CD4-positive, alpha-beta memory T cell (primary cell): ENCODE measurements at places on chromosomes 2 and 18.

DNA sequence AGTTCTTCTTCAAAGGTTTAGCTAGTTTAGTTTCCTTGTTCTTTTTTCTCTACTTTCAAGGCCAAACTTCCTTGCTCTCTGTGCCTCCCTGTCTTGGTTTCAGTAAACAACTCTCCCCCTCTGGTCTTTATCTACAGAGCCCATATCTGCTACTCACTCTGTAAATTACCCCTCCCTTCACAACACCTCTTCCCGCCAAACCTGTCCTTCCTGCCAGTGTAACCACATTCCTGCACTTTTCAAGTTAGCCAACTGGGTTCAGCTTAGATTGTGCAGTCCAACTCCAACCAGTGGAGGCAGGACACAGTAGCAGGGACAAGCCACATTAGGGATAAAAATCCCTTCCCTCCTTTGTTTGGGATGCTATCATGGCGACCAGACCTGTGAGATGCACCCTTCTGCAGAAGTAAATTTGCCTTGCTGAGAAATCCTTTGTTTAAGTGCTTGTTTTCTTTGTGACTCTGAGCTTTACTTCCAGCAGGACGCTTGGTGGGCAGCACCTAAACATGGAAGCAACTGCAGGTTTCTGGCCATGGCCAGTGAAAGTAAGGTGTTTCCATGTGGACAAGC lies 706.0 kb downstream of the KCNJ3 start:
- DNase-seq: no peak

DNA sequence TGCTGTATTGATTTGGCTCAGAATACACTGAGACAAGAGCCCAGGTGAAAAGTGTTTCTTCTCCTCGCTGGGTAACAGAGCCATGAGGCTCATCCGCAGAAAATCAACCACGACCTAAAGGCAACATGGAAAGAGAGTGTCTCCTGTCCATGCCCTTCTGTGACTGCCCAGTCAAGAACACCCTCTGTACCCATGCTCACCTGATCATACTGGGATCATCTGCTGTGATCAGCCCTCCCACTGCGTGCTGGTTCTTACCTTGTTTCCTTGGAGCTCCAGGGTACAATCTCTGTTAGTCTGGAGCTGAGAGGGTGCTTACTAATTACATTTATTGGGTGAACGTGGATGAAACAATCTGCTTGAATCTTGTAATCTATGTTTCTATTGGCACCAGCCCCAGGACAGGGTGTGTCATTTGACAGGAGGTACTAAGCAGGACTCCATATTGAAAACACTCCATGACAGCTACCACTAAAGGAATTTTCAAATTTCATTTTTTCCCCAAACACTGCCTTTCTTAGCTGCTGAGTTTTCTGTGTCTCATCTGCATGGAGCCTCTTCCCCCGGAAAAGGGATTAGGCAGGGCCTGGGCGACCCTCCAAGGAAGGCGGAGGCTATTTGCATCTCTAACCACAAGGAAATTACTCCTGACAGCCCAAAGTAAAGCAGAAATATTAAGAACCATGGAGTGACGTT lies 39.7 kb upstream of the GRP start:
- DNase-seq: no peak

GRCh38 chr2:176653479-176654443 lies 384.5 kb downstream of the MTX2 start:
- DNase-seq: no peak

DNA sequence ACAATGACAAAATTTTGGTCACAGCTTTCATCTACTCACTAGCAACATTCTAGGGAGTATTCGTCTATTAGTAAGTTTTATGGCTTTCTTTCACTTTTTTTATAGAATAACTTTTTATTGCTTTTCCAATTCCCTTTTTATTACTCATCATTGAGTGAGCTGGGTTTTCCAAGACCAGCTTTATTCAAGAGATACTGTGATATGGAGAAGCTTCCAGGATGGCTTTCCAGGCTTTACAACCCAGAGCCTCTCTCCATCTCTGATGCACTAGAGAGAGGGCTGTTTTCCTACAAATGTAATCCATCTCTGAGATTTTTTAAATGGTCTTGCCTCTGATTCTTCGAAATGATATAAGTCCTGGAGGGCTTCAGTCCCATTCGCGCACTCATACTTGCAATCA lies 118.3 kb downstream of the LDLRAD4 start:
- no peak for DNase-seq

GRCh38 chr2:237223201-237223861 lies 137.6 kb downstream of the COPS8 start:
- no peak for DNase-seq

DNA sequence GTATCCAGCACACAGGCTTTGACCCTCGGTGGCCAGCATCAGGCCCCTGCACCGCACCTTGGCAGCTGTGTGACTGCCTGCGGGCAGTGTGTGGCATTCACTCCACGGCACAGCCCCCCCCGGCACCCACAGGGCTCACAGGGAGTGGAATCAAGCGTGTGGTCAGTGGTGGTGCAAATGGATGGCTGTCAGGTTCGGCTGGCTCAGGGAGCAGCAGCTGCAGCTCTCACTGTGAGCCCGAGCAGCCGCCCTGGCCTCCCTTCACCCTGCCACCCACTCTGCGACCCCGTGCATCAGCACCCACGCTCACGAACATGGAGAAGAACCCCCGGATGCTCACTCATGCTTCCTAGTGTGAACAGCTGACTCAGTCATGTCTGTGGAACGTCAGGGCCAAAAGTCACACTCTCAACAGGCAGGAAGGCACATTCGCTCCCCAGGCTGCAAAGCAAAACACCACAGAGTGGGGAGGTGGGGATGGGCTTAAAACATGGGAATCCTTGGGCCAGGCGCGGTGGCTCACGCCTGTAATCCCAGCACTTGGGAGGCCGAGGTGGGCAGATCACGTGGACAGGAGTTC lies 41.5 kb upstream of the GPC1 start:
- no peak for DNase-seq

- no peak for DNase-seq
Observed at GRCh38 chr2:223797811-223798721, 39.3 kb downstream of the AP1S3 start.

DNA sequence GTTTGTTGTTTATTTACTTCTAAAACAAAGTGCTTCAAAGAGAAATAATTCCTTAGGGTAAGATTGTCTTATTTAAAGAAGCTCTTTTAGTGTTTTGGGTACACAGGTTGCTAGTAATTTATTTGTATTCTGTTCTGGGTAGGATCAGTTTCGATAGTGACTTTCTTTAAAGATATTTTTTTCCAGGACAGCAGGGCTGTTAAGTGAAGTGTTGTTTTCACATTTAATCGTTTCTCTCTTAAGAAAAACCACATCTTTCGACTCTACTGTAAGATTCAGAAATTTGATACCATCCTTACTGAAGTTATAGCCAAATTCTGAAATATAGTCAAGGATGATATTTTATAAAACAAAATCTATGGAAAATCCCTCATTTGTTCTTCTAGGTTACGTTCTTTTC lies 17.8 kb downstream of the TNFRSF11A start:
- DNase-seq: no peak

- DNase-seq: no peak
Observed at GRCh38 chr2:146748046-146748445, 1096.8 kb upstream of the ACVR2A start.

- no peak for DNase-seq
Observed at GRCh38 chr2:235773188-235773928, 279.5 kb downstream of the AGAP1 start.
